ENCODE measurements at places on chromosomes 3 and 15. TPM values are rescaled to one million over a fixed set of nuclear protein-coding genes. Genes with fewer than 3 reads are reported as not detected.

Gene CLDN16
- not detected for total RNA-seq

DNA sequence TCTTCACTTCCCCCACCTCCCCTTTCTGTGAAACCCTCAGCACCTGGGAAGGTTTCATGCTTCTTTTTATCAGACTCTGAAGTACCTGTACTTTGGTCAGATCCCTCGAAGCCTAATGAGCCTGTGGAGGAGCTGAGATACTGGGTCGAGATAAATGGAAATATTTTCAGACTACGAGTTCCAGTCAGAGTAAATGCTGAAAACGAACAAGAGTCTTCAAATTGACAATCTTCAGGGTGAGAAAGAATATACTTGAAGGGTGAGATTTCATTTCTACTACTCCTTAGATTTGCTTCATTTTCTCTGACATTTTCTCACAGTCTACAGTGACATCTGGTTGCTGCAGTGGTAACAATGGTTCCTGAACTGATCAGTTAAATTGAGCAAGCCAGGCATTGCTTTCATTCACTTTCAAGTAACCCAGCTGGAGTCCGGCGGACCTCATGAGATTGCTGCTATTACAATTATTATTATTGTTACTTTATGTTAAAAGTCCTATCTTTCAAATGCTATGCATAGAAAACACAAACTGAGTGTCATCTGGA is 337.2 kb downstream of the VGLL3 start:
- no peak for DNase-seq
- H3K36me3 ChIP-seq, result no peaks in the 10 kb centered on the region
- no peaks in the 10 kb centered on the region for H3K27me3 ChIP-seq
- H3K27ac ChIP-seq, result no peak overlapping the region
- H3K4me1 ChIP-seq, result no peaks in the 10 kb centered on the region
- H3K4me3 ChIP-seq, result no peak overlapping the region

Gene PDCD10
- 85.9 TPM for total RNA-seq

- no peaks in the 10 kb centered on the region for H3K27me3 ChIP-seq
- no peak overlapping the region for H3K27ac ChIP-seq
- no peaks in the 10 kb centered on the region for H3K4me1 ChIP-seq
- H3K4me3 ChIP-seq, result no peak overlapping the region
These were observed 42.7 kb downstream of the HHLA2 start for GRCh38 chr3:108338901-108339545.

- no peaks in the 10 kb centered on the region for H3K36me3 ChIP-seq
- H3K4me3 ChIP-seq, result peak overlapping the region; percentile 81
- no peaks in the 10 kb centered on the region for H3K27me3 ChIP-seq
- DNase-seq, result no peak
- H3K27ac ChIP-seq, result peak overlapping the region; percentile 69
These were observed 1.3 kb downstream of the ARHGEF26 start for GRCh38 chr3:154122552-154122911.

GRCh38 chr15:92149029-92149428 is 244.7 kb upstream of the ST8SIA2 start:
- no peaks in the 10 kb centered on the region for H3K36me3 ChIP-seq
- H3K4me3 ChIP-seq, result no peak overlapping the region
- no peaks in the 10 kb centered on the region for H3K4me1 ChIP-seq
- H3K27me3 ChIP-seq, result no peaks in the 10 kb centered on the region
- DNase-seq, result no peak

DNA sequence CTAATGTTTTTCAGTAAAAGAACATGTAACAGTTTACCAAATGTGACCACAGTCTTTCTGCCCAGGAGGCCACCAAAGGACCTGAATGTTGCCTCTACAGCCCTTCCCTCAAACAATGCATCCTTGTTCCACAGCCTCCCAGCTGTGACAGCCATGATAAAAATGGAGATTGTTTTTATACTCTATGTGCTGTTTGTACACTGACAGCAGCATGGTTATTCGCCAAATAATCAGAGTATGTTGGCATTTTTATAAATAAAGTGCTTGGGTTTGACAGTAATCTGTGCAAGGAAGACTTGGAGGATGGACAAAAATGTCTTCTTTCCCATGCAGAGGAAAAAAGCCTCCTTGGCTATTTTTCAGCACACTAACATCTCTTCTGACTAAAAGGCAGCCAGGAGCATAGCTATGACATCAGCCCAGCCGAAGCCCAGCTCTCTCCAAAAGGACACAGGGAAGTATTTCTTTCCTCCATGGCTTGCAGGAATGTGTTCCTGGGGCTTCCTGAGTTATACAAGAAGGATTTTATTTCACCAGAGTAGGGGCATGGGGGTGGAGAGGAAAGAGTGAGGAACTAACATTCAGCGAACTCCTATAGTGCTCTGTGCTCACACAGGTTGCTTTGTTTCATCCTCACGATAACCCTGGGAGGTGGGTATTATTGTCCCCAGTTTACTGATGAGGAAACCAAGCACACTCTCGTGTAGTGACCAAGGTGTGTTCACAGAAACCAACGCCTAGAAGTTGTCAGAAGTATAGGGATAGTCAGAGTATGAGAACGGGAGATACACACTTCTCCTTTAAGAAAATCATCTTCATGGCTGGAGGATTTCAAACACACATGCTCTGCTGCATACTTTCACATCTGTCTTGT is 339.7 kb downstream of the MECOM start:
- peak overlapping the region; percentile 9 for H3K27ac ChIP-seq
- H3K27me3 ChIP-seq, result no peaks in the 10 kb centered on the region
- H3K4me3 ChIP-seq, result no peak overlapping the region

- H3K27ac ChIP-seq, result peak overlapping the region; percentile 45
- H3K27me3 ChIP-seq, result no peaks in the 10 kb centered on the region
- no peaks in the 10 kb centered on the region for H3K36me3 ChIP-seq
- no peak overlapping the region for H3K4me3 ChIP-seq
- no peaks in the 10 kb centered on the region for H3K4me1 ChIP-seq
These were observed 43.6 kb downstream of the LDHAL6B start for GRCh38 chr15:59250249-59250648.

GRCh38 chr3:140736863-140737460 is 59.1 kb downstream of the TRIM42 start:
- no peaks in the 10 kb centered on the region for H3K27me3 ChIP-seq
- no peak overlapping the region for H3K4me3 ChIP-seq
- no peak overlapping the region for H3K27ac ChIP-seq
- DNase-seq, result no peak
- no peaks in the 10 kb centered on the region for H3K4me1 ChIP-seq

- H3K4me3 ChIP-seq, result no peak overlapping the region
- no peak for DNase-seq
- no peak overlapping the region for H3K27ac ChIP-seq
- H3K4me1 ChIP-seq, result peaks cover 8% of the 10 kb centered on the region
These were observed 42.5 kb downstream of the RAB7A start for GRCh38 chr3:128768471-128768870.

DNA sequence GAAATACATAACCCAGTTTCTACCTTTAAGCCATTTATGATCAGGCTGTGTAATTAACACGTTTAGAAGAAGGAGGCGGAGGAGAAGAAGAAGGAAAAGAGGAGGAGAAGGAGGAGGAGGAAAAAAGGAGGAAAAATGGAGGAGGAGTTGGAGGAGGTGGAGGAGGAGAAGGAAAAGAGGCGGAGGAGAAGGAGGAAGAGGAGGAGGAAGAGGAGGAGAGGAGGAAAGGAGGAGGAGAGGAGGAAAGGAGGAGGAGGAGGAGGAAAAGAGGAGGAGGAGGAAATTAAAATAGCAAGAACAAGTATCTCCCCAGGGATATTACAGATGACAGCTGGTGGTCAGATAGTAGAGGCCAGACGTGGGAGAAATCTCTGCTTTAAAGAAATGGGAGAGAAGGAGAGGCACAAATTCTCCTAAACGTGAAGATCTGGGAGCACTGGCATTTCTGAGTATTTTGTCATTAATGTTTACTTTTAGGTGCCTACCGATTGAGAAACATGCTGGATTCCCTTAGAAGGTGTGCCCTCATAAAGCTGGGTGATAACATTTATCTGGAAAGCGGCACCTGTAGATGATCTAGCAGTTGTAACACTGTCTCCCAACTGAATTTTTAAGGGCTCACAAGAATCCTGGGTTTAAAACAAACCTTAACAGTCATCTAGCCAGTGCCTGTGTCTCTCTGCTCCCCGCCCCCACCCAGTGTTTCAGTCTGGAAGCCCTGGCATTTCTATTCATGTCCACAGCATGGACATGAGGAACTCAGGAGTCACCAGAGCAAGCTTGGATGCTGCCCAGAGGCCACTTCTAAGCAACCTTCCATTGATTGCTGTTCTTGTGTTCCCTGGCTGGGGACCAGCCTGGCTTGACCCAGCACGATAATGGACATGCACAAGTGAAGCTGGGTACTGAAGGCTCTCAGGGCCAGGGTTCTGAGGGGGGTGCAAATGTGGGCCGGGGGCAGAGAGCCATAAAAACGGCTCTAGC is 75.2 kb downstream of the CHRNA7 start:
- H3K4me1 ChIP-seq, result no peaks in the 10 kb centered on the region
- H3K27me3 ChIP-seq, result no peaks in the 10 kb centered on the region
- H3K4me3 ChIP-seq, result no peak overlapping the region
- H3K36me3 ChIP-seq, result no peaks in the 10 kb centered on the region
- no peak overlapping the region for H3K27ac ChIP-seq

- H3K4me1 ChIP-seq, result no peaks in the 10 kb centered on the region
- no peaks in the 10 kb centered on the region for H3K27me3 ChIP-seq
- no peaks in the 10 kb centered on the region for H3K36me3 ChIP-seq
- peak overlapping the region; percentile 94 for H3K4me3 ChIP-seq
- no peak for DNase-seq
These were observed 624 bp downstream of the BRK1 start for GRCh38 chr3:10116138-10116460.

DNA sequence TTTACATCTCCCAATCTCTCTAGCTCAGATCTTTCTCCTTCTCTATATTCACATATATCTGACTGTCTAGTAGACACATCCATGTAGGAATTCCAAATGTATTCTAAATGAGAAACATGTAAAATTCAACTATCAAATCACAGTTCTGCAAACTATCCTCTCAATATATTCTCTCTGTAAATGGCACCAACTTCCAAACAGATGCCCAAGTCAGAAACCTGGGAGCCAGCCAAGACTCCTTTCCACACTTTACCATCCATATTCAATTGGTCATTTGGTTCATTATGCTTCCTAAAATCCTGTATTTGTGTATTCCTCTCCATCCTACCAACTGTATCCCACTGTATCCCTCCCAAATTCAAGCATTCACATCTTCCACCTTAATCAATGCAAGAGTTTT is 53.0 kb upstream of the INO80 start:
- no peaks in the 10 kb centered on the region for H3K36me3 ChIP-seq
- H3K27ac ChIP-seq, result no peak overlapping the region
- DNase-seq, result no peak

- H3K4me3 ChIP-seq, result no peak overlapping the region
- no peaks in the 10 kb centered on the region for H3K36me3 ChIP-seq
- no peak for DNase-seq
- no peaks in the 10 kb centered on the region for H3K4me1 ChIP-seq
These were observed 12.2 kb upstream of the MAPK6 start for GRCh38 chr15:52006702-52007340.

Gene MCTP2
- total RNA-seq, result 6.4 TPM

DNA sequence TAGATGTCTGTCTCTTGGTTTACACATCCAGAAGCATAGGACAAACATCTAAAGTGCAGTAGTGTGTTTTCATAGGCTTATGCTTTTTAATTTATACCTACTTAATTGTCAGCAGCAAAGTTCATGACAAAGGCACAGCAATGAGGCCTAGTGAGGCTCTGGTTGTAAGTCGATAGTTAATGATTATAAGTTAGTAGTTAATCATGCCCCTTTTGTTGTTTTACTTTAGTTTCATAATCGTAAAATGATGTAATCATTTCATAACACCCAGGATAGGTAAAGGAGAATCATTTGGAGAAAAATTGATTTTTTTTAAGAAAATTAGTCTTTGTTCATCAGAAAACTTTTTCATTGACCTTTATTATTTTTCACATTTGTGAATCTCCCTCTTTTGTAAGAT is 351.9 kb downstream of the LSAMP start:
- no peaks in the 10 kb centered on the region for H3K36me3 ChIP-seq
- H3K4me3 ChIP-seq, result no peak overlapping the region
- H3K27ac ChIP-seq, result no peak overlapping the region
- no peaks in the 10 kb centered on the region for H3K27me3 ChIP-seq

Gene NME9
- 1.3 TPM for total RNA-seq

DNA sequence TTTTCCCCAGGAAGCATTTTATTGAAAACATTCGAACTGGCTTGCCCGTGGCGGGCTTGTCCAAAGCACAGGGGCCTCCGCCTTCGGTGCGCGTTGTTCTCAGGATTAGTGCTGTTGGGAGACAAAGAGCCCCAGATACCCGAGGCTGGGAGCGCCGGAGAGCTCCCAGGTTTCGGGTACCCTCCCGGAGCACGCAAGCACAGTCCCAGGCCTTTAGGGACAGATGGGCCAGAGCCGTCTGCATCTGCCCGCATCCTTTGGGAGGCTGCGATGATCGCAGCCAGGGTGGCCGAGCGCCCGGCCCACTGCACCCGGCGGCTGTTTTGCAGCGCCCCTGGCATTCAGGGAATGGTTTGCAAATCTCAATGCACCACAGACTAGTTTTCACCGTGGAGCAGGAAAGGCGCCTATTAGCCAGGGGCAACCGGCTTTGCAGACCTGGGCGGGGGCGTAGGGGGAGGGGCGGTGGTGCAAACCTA is 5.0 kb upstream of the FEZF2 start:
- DNase-seq, result no peak
- H3K36me3 ChIP-seq, result no peaks in the 10 kb centered on the region
- H3K27ac ChIP-seq, result no peak overlapping the region
- no peak overlapping the region for H3K4me3 ChIP-seq

- DNase-seq, result no peak
- H3K36me3 ChIP-seq, result no peaks in the 10 kb centered on the region
- H3K27ac ChIP-seq, result no peak overlapping the region
- no peaks in the 10 kb centered on the region for H3K4me1 ChIP-seq
These were observed 11.4 kb upstream of the C3orf22 start for GRCh38 chr3:126570103-126570541.

Gene CDHR4
- not detected for total RNA-seq

Gene GSK3B
- 46.1 TPM for total RNA-seq

DNA sequence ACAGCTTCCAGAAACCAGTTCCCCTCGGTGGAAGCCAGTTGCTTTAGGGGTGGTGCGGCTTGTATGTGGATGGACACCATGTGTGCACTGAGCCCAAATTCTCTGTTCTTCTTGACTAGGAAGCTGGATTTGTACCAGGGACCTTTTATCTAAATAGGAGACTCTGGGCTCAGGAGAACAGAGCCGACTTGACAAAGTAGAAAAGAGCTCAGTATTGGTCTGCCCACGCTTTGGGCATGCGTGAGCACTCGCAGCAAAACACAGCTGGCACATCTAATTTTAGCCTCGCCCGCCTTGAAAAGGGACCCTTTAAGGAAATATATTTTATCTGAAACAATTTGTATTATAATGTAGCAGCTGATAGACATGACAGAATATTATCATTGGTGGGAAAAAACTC is 1.1 kb upstream of the RBMS3 start:
- no peaks in the 10 kb centered on the region for H3K27me3 ChIP-seq
- no peak for DNase-seq
- H3K4me1 ChIP-seq, result no peaks in the 10 kb centered on the region
- H3K4me3 ChIP-seq, result peak overlapping the region; percentile 81
- no peak overlapping the region for H3K27ac ChIP-seq

Gene SELENOT
- 86.9 TPM for total RNA-seq
